ENCODE measurements at places on chromosomes 5 and 9.

DNA sequence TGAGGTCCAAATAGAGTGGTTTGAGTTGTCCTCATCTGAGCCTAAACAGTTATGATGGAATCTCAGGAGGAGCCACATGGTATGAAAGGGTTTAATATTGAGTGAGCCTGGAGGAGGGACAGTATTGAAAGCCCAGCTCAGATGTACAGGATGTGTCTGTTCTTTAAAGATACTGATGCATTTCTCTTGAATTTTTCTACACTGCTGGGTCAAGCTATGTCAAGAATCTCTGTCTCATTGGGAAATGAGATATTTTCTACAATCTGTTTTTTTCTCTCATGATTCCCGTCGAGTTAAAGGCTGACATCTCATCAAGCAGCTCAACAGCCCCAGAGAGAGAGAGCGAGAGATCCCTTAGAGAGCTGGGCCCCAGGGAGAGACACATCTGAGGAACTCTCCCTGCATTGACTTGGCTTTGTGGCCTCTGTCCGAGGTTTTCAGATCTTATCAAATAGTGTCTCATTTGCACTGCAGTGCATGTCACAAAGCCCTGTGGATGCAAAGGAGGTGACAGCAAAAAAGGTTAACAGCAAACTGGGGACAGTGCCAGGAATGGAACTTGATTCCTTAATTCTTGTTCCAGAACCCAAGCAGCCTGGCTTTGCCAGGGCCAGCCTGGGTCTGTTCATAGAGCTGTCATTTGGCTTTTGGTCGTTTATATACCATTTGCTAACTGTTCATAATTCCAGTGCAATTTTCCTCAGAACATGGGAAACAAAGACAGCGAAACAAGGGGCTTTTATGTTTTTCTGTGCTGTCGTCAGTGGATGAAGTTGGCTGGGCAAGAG is 19.0 kb upstream of the ACTBL2 start:
- no peak for DNase-seq

GRCh38 chr5:135941711-135942110 is 13.1 kb downstream of the LECT2 start:
- DNase-seq, result no peak

GRCh38 chr5:81815321-81815720 is 64.4 kb upstream of the SSBP2 start:
- no peak for DNase-seq

- peak; percentile 60 for DNase-seq
Observed at GRCh38 chr9:2228132-2228531, 213.0 kb downstream of the SMARCA2 start.

- no peak for DNase-seq
Observed at GRCh38 chr5:91562922-91563321, 179.8 kb upstream of the ARRDC3 start.

GRCh38 chr9:18459962-18460584 is 13.9 kb upstream of the ADAMTSL1 start:
- no peak for DNase-seq

DNA sequence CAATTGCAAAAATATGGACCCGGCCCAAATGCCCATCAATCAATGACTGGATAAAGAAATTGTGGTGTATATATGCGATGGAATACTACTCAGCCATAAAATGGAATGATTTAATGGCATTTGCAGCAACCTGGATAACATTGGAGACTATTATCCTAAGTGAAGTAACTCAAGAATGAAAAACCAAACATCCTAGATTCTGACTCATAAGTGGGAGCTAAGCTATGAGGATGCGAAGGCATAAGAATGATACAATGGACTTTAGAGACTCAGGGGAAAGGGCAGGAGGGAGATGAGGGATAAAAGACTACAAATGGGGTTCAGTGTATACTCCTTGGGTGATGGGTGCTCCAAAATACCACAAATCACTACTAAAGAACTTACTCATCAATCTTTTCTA is 247.6 kb upstream of the FBXL7 start:
- no peak for DNase-seq

- peak; percentile 66 for DNase-seq
Observed at GRCh38 chr5:141192110-141192725, at the start of gene PCDHB10. Gene PCDHB10, plus strand, starts transcription at chr5:141192353. Its CDS starts 200 bp downstream, at chr5:141192553.

- DNase-seq, result no peak
Observed at GRCh38 chr5:75277463-75277862, 40.8 kb upstream of the ANKRD31 start.

- no peak for DNase-seq
Observed at GRCh38 chr9:38389313-38389712, 3.2 kb upstream of the ALDH1B1 start.

DNA sequence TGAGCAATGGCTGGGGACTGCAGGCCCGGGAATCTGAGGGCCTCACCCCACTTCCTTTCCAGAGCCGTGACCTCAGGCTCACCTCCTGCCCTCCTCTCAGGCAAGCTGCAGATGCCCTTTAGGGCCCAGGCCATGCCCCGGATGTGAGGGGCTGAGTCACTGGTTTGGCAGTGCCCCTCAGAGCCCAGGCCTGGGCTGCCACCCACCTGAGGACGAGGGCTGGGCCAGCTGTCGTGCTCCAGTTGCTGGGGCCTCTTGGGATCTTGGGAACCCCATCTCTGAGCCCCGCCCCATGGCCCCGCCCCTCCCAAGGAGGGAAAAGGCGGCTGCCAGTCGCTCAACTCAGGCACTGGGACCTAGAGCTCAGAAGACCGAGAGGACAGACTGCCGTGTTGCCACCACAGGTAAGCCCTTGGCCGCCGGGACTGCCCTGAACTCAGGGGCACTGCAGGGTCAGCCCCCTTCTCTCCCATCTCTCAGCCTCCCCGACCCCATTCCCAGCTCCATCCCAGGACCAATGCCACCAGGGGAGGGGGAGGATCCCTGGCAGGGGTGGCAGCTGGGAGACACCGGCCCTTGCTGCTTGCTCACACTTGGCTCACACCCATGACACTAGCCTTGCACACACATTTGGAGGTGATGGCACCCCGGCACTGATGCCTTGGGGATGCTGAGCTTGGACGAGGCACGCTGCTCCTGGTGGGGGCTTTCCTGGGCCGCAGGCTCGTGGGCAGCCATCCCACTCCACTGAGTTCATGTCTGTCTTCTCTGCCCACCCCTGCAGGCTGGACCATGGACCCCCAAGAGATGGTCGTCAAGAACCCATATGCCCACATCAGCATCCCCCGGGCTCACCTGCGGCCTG is at the start of gene CYSRT1:
CYSRT1 (plus strand) TSS at position 345 of the 865 bp plus-strand sequence; CDS start at position 793, 448 bp downstream.
- no peak for DNase-seq

GRCh38 chr5:109803854-109804253 is 114.1 kb downstream of the MAN2A1 start:
- DNase-seq, result no peak

GRCh38 chr5:35671541-35672295 is 54.1 kb downstream of the SPEF2 start:
- no peak for DNase-seq
